Frontal cortex (tissue), 4 donors: ENCODE measurements at places on chromosomes 2 and 18. TPM values are rescaled to one million over a fixed set of nuclear protein-coding genes. Genes with fewer than 3 reads are reported as not detected.

DNA sequence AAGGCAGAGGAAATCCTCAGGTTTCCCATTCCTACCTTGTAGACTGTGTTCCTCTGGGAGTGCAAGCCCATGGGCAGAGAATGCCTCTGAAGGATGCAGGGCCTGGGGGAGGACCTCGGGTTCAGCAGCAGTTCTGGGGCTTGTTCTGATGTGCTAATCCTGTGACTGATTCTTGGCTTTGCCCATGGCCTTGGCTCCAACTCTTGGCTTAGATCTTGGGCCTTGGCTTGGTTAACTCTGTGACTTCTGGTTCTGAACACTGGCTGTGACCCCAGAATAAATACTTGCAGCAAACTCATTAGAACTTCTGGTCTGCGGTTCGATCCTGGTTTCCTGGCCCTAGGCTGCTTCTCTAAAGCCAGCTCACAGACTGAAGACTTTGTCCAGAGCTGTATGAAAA is 366.9 kb upstream of the ZEB2 start:
- no peak for DNase-seq

Gene CKAP2L
- total RNA-seq = 2.0 TPM

Gene ACADL
- 8.2 TPM for total RNA-seq

DNA sequence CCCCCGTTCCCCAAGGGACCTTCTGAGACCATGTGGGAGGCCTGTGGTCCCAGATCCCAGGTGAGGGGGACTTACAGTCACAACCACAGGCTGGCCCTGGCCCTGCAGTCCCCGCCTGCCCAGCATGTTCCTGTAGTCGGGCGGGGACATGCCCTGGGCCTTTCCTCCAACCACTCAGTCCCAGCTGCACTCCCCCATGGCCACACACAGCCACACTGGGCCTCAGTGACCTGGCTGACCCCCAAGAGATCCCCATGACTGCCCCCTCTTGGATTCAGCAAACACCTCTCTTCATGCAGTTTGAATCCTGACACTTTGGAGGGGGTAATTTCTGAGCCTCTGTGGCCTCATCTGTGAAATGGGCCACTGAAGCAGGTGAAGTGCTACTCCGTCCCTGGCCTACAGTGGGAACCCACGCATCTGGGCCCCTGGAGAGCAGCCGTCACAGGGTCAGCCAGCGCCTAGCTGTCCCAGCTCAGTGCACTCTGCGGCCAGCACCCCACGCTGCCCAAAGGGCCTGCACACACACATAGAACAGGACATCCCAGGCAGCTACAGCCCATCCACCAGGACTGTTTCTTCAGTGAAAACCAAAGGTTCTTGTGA is 12.7 kb upstream of the ARHGEF4 start:
- DNase-seq = no peak

GRCh38 chr18:36634573-36635216 is 194.1 kb downstream of the TPGS2 start:
- no peak for DNase-seq

DNA sequence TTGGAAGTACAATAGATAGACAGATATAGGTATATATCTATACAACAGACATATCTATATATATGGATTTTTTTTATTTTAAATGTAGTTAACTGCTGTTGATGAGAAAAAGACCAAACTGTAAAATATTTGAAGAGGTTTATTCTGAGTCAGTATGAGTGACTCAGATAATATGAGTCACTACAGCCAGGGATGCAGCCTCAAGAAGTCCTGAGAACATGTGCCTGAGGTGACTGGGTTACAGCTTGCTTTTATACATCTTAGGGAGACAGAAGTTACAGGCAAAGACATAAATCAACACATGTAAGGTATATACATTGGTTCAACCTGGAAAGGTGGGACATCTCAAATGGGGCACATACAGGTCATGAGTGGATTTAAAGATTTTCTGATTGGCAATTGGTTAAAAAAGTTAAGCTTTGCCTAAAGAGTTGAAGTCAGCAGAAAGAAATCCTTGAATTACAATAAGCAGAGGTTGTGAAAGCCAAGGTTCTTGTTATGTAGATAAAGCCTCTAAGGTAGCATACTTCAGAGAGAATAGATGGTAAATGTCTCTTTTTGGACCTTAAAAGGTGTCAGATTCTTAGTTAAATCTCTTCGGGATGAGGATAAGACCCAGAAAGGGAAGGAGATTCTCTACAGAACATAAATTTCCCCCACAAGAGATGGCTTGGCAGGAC is 149.9 kb downstream of the RBM43 start:
- no peak for DNase-seq

DNA sequence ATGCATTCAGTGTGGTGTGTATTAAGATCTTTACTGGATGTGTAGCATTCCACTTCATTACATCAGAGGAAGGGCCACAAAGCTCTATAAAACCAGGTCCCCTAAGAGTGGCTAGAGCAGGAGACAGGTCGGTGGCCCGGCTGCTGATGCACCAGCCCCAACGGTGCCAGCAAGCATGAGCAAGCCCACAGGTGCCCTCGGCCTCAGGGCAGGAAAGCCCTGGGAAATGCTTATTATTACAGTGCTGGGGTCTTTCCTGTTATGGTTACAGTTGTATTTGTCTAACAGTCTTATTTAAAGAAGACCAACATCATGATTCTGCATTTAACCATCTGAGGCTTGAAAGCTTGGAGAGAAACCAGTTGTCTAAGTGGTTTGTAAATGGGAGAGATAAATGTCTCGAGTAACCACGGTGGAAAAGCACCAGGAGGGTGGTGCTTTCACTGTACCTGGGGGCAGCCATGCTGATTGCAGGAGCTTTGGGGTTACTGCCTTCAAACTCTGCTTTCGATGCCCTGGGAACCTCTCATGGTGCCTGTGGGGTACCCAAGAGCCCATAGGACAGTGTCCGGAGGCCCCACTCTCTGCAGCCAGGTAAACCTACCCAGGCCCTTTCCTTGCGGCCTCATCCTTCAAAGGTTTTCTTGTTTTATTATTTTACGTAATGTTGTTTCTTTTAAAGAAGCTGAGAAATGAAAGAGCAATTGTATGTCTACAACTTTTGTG is 133.1 kb downstream of the SH3RF3 start:
- DNase-seq = no peak

- DNase-seq = no peak
Observed at GRCh38 chr2:238868616-238869292, 20.9 kb downstream of the TWIST2 start.

Gene RAB6C
- 0.41 TPM for total RNA-seq

GRCh38 chr2:10326707-10327594 is 24.2 kb downstream of the HPCAL1 start:
- no peak for DNase-seq

DNA sequence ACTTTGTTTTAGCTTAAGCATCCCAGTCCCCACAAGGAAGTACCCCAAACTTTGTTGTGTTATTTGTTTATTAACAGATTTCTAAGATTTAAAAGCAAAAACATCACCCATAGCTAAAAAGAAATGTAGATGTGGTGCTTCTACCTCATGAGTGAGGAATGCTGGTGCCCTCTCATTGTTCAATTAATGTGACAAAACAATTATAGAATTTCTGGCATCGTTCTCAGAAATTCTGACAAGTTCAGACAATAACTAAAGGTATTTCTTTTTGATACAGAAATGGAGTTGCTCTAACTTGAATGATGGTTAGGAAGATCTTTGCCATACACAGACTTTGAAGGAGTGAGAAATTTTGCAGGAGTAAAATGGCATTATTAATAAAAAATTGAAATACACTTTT is 42.9 kb downstream of the SPRED2 start:
- DNase-seq = no peak

- no peak for DNase-seq
Observed at GRCh38 chr2:85695691-85696668, 1.8 kb downstream of the GNLY start.

- DNase-seq = no peak
Observed at GRCh38 chr18:9810994-9811705, 74.6 kb upstream of the TXNDC2 start.
